ENCODE measurements at places on chromosomes 11 and 22.

DNA sequence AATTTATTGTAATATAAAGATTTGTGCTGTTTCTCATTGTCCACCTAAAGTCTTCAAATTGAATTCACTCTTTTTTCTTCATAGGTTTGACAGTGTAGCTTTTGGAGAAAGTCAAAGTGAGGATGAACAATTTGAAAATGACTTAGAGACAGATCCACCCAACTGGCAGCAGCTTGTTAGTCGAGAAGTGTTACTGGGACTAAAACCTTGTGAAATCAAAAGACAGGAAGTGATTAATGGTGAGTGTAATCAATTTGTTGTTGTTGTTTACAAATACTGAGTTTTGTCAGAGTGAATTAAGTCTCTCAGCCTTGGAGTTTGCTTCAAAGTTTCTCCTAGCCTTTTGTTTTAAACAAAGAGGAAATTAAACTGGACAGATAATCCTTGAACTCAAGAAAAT lies 53.6 kb upstream of the GRIK4 start:
- H3K27ac ChIP-seq = no peak overlapping the region
- no peaks in the 10 kb centered on the region for H3K4me1 ChIP-seq
- DNase-seq = no peak
- no peak overlapping the region for H3K4me3 ChIP-seq

- no peak overlapping the region for H3K27ac ChIP-seq
- H3K4me1 ChIP-seq = peaks cover 2% of the 10 kb centered on the region
- H3K27me3 ChIP-seq = no peaks in the 10 kb centered on the region
- no peak for DNase-seq
- H3K4me3 ChIP-seq = no peak overlapping the region
These were observed 194.9 kb downstream of the SWAP70 start for GRCh38 chr11:9858822-9859221.

DNA sequence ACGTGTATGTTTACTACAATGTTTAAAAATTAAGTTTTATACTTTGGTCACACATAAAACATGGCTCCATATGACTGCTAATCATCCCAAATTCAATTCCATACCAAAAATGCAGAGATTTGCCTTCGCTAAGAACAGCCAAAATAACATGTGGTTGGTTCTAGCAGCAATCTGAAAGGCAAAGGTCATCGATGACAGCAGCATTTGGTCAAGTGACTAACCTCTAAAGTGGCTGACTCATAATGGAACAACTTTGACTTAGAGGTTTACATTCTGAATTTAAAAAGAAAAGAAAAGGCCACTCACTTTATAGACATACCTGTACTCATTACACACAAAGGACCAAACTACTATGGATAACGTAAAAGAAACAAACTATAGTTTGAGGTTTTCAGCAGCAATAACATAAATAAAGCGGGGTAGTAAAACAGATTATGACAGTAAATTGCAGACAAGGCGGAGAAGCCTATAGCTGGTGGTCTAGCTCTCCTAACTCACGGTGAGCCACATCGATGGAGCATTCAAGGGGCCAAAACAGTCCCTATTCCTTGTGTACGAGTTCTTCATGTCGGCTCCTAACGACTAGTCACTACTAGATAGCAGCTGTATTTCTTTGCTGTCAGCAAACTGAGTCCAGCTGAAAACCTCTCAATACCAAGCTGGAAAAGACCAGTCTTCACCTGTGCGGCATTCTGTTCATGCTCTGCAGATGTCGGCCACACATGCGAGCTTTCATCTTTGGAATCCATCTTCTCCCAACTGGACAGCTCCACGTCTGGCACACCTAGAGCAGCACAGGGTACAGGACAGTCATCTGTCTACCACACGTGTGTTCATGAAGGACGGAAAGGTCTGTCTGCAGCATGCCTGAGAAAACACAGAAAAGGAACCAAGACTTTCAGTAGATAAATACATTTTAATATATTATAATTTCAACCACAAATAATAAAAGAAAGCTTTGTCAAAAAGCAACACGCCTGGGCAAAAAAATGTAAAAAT lies 42.1 kb downstream of the PRDM10 start:
- H3K27me3 ChIP-seq = no peaks in the 10 kb centered on the region
- H3K27ac ChIP-seq = no peak overlapping the region
- no peak overlapping the region for H3K4me3 ChIP-seq
- peaks cover 10% of the 10 kb centered on the region for H3K36me3 ChIP-seq

DNA sequence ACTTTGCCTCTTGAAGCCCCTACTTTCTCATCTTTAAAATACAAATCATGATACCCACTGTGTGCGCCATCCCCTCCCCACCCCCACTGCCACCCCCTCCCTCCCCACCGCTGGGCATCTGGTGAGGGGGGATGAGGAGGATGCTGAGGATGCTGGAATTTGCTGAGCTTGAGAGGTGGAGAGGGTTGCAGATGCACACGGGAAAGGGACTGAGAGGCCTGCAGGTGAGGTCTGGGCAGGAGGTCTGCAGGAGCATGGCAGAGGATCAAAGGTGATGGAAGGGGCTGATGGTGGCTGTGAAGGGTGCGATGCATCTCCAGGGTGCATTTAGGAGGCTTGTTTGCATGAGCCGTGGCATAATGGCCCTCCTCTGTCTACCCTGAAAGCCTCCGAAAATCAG lies 7.6 kb upstream of the TBC1D22A start:
- H3K4me1 ChIP-seq = peaks cover 3% of the 10 kb centered on the region
- H3K27me3 ChIP-seq = no peaks in the 10 kb centered on the region
- H3K27ac ChIP-seq = no peak overlapping the region

GRCh38 chr22:22558972-22559603 lies at the start of gene PRAME:
TSS of gene PRAME (minus strand) at chr22:22559265. CDS start at chr22:22556832, 2,433 bp downstream.
- H3K27ac ChIP-seq = no peak within 1 kb of the TSS
- peak; percentile 55 for DNase-seq
- H3K4me3 ChIP-seq = no peak within 1 kb of the TSS
- no peaks in the 10 kb centered on the region for H3K4me1 ChIP-seq
- no peaks in the 10 kb centered on the region for H3K36me3 ChIP-seq

DNA sequence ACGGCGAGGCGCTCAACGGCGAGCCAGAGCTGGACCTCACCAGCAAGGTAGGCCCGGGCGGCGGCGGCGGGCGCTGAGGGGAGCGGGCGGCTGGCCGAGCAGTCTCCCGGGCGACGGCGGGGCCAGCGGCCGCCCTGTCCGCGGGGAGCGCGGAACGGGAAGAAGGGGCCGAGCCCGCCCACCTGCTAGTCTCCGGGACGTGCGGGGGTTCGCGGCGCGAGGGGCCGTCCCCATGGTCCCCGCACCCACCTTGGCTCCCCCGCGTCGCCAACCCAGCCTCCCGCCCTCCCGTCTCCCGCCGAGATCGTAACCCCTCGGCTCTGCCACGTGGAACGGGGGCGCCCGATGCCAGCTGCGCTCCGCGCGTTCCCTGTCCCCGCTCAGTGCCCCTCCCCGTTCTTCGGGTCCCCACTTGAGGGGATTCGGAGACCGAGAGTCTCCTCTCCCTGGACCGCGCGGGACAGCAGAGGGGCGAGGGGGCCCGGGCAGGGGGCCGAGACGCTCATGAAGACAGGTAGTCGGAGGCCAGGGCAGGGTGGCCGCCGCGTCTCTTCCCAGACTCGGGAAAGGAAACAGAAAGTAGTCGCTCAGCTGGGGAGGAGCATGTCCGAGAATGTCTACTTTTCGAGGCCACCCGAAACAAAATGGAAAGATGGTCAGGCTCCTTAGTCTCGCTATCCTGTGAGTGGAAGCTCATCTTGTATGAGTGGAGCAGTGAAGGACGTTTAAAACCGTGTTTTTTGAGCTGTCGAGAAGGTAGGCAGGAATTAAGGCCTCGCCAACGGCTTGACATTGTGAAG lies 557 bp downstream of the GTPBP1 start:
- peak overlapping the region; percentile 67 for H3K4me3 ChIP-seq
- H3K4me1 ChIP-seq = peaks cover 49% of the 10 kb centered on the region
- peak overlapping the region; percentile 50 for H3K27ac ChIP-seq
- H3K36me3 ChIP-seq = no peaks in the 10 kb centered on the region
- DNase-seq = no peak

DNA sequence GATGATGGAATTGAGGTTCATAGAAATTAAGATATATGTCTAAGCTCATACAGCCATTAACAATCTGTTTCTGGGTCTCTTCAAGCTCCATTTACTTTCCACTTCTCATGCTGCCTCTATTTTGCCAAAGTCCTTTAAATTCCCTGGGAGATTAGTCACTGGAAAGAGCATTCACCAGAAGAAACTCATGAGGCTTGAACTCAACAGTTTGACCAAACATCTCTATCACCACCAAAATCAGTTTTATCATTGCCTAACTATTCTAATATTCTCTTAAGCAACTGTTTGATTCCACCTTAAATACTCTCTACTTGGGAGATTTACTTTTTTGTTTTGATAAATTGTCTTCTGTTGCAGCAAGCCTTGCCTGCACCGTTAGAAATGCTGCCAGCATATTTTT lies 881.3 kb downstream of the KCNA4 start:
- no peak overlapping the region for H3K4me3 ChIP-seq
- H3K27ac ChIP-seq = no peak overlapping the region
- no peak for DNase-seq
- no peaks in the 10 kb centered on the region for H3K4me1 ChIP-seq
- H3K36me3 ChIP-seq = no peaks in the 10 kb centered on the region

- no peak overlapping the region for H3K27ac ChIP-seq
- DNase-seq = no peak
- H3K4me3 ChIP-seq = no peak overlapping the region
- H3K27me3 ChIP-seq = no peaks in the 10 kb centered on the region
These were observed 349.9 kb downstream of the CNTN5 start for GRCh38 chr11:99370549-99371216.

- H3K27me3 ChIP-seq = no peaks in the 10 kb centered on the region
- H3K36me3 ChIP-seq = no peaks in the 10 kb centered on the region
- DNase-seq = no peak
- H3K4me1 ChIP-seq = no peaks in the 10 kb centered on the region
These were observed 1220.2 kb downstream of the JRKL start for GRCh38 chr11:97610000-97610399.
